HT-29 (cell line): ENCODE measurements at places on chromosomes 16 and 17.
A peak's percentile ranks its signal among the peaks of the same experiment; 100 is the strongest.

GRCh38 chr17:66855204-66855603 lies 20.3 kb downstream of the CACNG5 start:
- peak; percentile 70 for DNase-seq

DNA sequence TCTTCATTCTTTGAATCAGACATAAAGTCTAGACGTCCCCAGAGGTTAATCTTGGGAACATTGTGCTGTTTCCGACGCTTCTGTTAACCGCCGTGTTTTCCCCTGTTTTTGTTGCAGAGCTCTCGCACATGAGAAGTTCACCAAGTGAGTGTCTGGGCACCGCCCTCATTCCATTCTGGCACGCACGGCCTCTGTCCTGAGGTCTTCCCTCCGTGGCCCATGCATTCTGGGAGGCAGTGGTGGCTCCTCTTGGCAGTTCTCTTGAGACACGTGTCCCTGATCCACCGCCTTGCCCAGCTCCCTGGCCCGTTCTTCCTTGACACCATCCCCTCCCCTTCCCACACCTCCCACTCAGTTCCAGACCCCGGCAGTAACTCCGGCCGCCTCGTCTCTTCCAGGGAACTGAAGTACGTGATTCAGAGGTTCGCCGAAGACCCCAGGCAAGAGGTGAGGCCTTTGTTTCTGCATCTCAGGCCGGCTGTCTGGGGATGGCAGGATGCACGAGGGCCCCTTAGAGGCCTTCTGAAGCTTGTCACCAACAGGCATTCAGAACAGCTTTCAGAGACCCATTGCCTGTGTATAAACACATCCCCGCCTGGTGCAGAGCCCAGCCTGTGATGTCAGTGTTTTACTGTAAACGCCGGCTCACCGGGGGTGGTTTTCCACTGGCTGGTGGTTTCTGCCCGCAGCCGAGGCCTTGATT lies 85.9 kb upstream of the PLCG2 start:
- no peak for DNase-seq

GRCh38 chr16:10878644-10879501 lies 1.9 kb downstream of the CIITA start:
- DNase-seq = no peak

- DNase-seq = peak; percentile 1
Measured at GRCh38 chr17:9557161-9557755, 18.4 kb downstream of the STX8 start.

DNA sequence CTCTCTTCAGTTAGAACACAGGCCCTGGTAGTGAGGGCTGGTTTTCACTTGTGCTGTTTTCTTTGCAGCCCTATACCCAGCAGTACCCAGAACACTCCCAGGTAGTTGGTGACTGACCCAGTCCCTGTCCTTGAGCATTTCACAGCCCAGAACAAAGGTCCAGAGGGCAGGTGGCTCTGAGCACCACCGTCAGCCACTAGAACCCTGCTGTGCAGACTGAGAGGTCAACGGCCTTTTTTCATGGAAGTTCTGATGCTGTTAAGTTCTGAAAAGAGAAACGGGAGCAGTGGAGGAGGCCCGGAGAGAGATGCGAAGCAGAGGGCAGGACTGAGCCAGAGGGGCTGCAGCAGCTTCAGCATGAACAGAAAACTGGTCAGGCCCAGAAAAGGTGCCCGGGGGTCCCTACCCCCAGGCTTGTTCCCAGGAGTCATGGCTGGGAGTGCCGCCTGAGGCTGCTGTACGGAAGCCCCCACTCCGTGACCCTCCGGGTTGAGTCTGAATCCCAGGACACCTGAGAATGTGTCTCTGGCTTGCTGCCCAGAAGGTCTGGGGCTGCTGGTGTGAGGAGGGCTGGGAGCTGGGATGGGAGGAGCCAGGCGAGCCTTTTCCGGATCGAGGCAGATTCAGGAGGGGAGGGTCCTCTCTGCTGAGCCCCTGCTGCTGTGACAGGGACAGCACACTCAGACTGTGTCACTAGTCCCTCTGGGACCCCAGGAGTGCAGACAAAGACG lies 8.7 kb downstream of the ZNF276 start:
- DNase-seq = no peak

- no peak for DNase-seq
Measured at GRCh38 chr16:67184453-67184994, 761 bp upstream of the MATCAP1 start.

- DNase-seq = peak; percentile 28
Measured at GRCh38 chr16:48959204-48959603, 322.4 kb downstream of the CBLN1 start.

GRCh38 chr16:82657239-82657638 lies 30.5 kb downstream of the CDH13 start:
- DNase-seq = no peak

DNA sequence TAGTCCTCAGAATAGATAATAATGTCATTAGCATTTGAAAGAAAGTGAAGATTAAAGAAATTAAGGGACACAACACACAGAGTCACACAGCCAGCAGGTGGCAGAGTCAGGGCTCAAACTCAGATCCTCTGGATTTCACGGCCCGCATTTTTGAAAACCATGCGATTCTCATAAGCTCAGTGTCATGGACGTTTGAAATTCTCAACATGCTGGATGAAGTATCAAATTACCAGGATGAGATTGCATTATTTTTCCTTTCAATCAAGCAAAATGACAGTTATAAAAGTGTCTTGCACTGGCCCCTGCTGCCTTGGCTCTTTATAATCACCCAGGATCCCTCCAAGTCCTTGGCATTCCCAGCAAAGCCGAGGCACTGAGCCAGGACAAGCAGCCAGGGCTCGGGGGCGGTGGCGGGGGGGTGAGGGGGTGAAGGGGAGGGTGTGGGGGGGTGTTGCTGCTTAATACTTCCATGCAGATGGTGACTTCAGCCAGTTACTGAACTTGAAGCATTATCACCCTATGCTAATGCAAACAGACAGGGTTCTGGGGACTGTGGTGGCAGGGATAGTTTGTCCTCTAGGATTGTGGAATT lies 6.6 kb upstream of the BMERB1 start:
- peak; percentile 55 for DNase-seq

- DNase-seq = no peak
Measured at GRCh38 chr17:2865228-2865627, 69.0 kb downstream of the RAP1GAP2 start.

- DNase-seq = peak; percentile 98
Measured at GRCh38 chr17:67528751-67529436, 151.8 kb downstream of the PITPNC1 start.

DNA sequence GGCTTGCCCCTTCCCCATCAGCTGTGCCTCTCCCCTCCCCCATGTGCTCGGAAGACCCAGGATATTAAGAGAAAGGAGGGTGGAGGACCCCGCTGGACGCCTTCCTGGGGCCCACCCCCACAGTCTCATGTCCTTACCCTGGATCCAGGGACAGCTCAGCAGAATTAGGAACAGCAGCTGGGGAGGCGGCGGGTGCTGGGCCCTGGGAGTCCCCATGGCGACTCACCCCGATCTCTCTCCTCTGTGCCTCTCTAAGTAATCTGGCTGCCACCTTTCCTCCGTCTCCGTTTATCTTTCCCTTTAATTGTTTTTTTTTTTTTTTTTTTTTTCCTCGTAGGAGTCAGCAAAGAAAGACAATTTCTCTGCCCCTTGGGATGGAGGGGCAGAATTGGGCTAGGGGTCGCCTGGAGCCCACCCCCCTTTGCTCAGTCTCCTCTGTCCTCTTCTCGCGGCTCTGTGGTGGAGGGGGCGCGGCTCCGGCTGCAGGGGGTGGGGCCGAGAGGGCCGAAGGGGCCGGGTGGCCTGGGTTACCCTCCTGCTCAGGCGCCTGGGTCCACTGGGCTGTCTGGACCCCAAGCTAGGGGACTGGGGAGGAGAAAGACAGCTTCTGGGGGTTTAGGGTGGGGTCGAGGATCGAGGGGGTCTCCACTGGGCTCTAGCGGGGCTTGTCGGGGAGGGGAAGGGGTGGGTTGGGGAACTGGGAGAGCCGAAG lies 390 bp downstream of the SEZ6L2 start:
- no peak for DNase-seq

DNA sequence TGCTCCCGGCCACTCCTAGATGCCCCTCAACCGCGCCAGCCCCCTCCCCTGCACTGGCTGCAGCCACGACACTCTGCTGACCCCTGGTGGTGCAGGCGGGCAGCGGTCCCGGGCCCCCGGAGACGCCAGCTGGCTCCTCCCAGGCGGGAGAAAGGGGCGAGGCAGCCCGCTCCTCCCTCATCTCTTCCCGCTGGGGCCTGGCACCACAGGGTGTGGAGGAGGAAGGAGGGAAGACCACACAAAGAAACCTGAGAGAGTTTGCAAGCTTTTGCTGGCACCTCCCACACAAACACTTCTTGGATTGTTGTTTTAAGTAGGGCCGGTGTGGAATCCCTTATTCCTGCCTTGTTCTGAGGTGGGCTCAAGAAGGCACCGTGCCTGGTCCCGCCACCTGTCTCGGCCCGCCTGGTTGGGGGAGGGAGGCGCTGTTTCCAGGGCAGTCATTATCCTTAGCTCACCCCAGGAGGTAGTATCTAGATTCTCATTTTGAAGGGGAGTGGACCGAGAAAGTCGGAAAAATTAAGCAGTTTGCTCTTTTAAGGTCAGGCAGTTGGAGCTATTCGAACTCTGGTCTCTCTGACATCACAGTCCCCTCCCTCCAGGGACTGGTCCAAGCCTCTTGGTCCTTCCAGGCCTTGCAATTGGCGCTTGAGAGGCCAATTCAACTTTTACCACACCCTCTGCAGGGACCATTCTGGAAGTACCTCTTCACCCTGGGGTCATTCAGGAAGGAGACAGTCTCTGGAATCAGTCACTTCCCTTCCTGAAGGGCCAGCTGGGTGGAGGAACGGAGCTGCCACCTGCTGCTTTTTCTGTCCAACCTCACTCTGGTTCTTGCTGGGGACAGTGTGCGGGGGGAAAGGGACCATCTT lies 959 bp upstream of the ANKRD13B start:
- peak; percentile 90 for DNase-seq

- DNase-seq = no peak
Measured at GRCh38 chr17:9389111-9389527, 186.5 kb downstream of the STX8 start.

- DNase-seq = no peak
Measured at GRCh38 chr17:65914784-65915342, 277.1 kb downstream of the CEP112 start.

DNA sequence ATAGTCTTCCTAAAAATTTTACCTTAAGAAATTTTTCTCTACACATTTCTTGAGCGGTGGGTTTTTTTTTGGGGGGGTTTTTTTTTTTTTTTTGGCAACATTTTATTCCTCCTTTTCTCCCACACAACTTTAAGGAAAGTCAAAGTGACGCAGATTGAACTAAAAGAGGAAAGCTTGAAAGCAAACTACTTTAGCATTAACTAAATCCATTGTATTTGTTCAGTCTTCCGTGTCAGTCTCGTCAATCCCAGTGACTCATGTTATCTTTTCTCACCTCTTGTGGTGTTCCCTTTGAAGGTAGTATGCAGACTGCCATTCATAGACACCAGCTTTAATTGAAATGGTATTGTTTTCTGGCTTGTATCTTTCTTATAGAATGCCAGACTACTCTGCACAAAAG lies 39.3 kb downstream of the TADA2A start:
- DNase-seq = no peak

DNA sequence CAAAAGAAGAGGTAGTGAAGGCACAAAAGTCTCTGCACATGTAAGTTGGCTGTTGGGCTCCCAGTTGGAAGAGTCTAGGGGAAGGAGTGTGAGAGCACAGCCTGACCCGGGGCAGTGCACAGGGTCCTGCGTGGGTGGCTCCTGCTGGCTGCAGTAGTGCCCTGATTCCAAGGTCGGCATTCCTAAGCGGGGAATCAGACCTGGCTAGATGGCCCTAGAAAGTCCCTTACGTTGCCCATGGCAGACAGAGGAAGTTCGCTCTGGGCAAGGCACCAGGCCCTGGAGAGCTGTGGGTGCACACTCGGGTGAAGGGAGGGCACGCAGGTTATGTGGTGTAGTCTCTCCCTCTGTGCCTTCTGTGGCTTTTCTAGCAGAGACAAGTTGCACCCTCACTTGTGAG lies 22.8 kb upstream of the SLC5A11 start:
- DNase-seq = no peak

DNA sequence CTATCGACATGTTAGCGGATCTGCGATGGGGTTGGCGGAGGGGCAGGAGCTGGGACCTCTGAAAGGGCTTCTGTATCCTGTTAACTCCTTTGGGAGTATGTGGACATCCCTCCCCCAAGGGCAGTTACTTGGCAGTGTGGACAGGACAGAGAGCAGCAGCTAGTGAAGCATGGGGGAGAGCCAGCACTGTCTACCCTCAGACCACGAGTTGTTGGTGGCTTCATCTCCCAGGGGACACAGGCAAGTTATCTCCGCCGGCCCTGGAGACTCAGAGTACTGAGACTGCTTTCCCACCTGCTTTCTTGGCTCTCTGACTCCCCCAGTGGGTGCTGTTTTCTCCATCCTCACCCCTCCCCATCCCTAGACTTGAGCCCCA lies 5.3 kb upstream of the GFAP start:
- no peak for DNase-seq

GRCh38 chr16:29777576-29778350 lies at the start of gene ZG16:
Gene ZG16 (plus strand): TSS chr16:29778256. CDS start chr16:29779267, 1,011 bp downstream.
- DNase-seq = no peak

- no peak for DNase-seq
Measured at GRCh38 chr17:61460796-61461585, 8.8 kb downstream of the TBX4 start.

- DNase-seq = peak; percentile 97
Measured at GRCh38 chr17:38730526-38731379, 612 bp downstream of the CISD3 start.

DNA sequence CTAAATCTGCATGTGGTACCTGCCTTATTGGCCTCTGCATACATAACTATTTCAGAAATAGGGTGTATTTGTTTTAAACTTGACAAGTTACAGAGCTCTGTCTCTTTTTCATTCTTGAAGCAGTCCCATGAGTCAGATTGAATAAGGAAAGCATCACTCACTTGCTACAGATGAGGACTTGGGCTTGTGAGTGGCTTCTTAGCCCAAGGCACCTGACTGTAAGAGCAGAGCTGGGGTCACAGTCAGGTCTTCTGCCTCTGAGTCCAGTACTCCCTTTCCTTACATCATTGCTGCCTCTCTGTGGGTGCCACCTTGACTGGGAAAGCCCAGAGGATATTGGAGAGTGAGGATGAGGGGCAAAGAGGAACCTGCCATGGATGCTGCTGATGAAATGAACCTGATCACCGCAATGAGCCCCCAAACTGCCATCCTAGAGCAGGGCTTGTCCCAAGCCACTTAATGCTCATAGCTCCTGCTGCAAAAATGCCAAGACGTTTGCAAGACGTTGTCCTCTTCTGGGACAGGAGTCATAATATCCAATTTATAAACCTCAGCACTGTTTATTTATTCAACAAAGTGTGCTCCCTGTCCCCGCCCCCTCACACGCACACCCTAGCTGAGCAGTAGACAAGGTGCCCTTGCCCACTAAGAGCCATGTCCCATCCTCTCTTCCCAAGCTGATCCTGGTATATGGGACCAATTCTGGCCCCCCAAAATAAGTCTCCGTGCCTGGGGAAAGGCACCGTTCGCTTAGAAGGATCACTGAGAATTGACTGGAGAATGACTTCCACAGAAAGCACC lies 74.1 kb downstream of the CCDC182 start:
- no peak for DNase-seq
